ENCODE measurements at places on chromosomes 1 and 21.

GRCh38 chr1:59767119-59767518 is 47.6 kb upstream of the HOOK1 start:
- no peak for DNase-seq

DNA sequence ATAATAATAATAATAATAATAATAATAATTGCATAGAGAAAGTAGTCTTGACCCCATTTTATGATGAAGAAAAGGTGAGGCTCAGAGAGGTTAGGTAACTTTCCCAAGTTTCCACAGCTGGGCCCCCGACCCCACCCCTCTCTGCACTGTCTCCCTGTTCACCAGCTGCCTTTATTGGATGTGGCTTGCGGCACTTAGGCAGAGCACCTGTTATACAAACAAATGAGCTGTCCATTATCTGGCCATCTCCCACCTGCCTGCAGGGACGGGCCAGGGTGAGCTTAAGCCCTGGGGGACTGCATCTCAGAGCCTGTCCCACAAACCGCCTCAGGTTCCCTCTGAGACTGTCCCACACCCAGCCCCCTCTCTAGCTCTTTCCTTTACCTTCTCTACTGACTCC is 10.1 kb upstream of the EFNA1 start:
- DNase-seq = no peak

- no peak for DNase-seq
Observed at GRCh38 chr1:238960071-238960470, 426.3 kb upstream of the CHRM3 start.

GRCh38 chr1:160865337-160865736 is 2.6 kb upstream of the CD244 start:
- no peak for DNase-seq

DNA sequence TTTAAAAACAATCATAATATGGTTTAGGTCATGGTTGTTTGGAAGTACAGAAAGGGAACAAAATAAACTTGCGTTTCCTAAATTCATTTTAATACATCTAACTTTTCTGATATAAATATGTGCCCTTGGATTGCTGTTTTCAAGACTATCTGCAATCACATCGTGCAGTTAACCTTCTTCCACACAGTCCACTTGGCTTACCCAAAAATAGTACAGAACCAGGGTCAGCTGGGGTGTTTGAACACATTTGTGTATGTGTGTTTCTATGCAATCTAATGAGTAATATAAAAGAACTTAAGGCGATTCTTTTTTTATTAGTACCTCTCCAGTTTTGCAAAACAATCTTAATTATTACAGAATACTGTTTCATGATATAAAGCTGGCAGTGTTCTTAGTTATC is 19.9 kb downstream of the SAMSN1 start:
- DNase-seq = no peak

- no peak for DNase-seq
Observed at GRCh38 chr21:31668651-31669491, 9.4 kb downstream of the SOD1 start.

GRCh38 chr1:198530953-198531352 is 9.5 kb downstream of the ATP6V1G3 start:
- no peak for DNase-seq

DNA sequence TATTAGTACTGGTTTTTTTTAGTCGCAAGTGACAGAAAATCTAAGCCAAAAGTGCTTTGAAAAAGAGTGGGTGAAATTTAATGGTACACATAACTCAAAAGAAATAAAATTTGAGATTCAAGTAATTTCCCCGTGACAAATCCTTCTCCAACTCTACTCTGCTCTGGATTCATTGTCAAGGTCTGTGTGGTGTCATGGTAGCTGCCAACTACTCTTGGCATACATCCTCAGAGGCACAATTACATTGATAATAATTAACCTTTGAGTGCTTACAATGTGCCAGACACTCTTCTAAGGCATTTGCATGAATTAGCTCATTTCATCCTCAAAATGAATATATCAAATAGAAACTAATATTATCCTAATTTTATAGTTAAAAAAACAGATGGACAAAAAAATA is 1153.9 kb upstream of the NCAM2 start:
- DNase-seq = no peak

DNA sequence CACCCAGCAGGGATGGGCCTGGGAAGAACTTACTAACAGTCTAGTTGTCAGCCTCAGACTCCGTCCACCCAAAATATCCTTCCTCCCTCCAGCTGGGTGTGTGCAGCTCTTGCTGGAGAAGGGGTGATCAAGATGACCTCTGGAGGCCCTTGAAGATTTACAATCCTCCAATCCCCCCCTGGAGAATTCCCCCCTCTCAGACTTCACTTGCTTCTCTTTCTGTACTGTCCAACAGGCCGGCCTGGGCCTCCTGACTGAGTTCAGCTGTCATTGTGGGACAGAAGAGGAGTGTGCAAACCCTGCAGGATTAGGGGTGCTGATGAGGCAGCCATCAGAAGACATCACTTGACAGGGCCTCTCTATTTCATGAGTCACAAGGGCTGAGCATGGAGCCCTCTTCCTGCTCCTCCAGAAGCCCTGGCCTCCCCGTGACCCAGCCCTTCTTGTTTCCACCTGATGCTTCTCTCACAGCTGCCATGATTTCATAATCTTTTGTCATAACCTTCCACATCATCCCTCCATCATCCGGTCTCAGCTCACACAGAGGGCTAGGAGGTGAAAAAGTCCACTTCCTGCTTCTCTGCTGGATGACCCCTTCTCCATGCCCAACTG is 17.5 kb upstream of the IGFN1 start:
- DNase-seq = no peak

- DNase-seq = no peak
Observed at GRCh38 chr1:48916130-48917069, 139.7 kb upstream of the BEND5 start.
